ENCODE measurements at places on chromosomes 11 and 22. TPM values are rescaled to one million over a fixed set of nuclear protein-coding genes. Genes with fewer than 3 reads are reported as not detected.

DNA sequence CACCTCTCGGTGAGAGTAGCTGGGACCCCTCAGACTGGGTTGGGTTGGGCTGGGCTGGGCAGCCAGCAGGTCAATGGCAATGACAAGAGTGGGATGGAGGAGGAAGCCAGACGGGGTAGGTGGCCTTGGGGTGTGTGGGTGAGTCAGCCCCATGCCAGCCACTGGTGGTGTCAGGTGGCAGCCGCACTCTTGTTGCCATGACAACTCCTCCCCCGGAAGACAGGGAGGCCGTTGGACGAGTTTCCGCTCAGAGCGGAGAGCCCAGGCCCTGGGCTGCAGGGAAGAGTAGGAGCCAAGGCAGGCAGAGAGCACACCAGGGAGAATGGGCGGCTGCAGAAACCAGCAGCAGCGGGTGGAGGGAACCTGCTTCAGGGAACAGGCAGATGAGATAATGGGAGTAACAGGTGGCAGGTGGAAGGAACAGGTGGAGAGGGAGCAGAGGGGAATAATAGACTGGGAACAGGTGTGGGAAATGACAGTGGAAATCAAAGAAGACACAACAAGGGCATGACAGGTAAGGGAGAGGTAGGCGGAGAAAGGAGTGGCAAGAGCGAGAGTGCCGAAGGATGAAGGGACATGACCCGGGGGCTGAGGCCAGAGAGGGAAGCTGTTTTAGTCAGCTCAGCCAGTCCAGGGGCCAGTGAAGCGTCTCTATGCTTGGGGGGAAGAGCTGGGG lies 8.7 kb downstream of the SPTBN2 start:
- no peak for DNase-seq

DNA sequence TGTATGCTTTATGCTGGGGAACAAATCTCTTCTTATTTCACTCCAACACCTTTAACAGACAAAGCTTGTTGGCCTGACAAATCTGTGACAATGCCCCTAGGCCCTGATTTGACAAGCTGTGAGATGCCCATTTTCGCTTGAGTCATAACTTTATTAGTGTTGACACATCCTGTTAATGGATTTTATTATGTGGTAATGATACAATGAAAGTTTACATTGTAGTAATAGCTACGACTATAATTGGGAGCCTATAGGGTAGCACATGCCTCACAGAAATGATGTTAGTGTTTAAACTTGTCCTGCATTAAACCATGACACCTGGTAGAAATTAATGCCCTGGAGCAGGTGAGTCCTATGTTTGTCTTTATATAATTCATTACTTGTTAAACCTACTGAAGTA lies 3.3 kb upstream of the MMP10 start:
- DNase-seq: no peak

DNA sequence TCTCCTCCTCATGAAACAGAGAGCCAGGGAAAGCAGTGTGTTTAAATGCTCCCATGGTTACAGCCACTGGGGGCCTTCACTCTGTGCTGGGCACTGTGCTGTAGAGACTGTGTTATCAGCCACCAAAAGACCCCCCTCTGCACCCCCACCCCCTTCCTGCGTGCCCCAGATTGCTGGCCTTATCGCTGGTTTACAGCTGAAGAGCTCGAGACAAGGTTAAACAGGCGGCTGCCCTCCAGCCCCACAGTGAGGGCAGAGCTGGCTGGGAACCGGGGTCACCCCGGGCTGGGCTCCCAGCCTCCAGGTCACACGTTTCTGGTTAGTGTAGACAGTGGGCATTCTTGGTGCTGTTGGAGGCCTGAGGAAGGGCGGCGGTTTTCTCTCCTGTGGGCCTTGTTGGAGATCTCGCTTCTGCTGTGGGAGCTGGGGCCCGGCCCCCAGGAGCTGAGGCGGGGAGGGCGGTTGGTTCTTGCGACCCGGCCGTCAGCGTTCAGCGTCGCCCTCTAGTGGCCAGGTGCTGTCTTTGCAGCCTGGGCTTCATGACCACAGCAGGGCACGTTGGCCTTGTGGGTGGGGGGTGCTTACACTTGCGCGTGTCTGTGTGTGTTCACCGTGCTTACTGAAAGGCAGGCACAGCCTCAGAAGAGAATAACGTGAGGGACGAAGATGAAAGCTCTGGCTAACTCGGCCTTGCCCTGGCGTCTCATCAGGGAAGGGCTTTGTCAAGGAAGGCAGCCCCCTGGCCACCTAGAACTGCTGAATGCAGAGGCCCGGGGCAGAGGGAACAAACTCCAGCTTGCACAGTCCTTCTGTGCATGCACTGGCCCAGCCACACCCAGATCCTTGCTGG lies 40.8 kb downstream of the TBC1D22A start:
- DNase-seq: no peak

DNA sequence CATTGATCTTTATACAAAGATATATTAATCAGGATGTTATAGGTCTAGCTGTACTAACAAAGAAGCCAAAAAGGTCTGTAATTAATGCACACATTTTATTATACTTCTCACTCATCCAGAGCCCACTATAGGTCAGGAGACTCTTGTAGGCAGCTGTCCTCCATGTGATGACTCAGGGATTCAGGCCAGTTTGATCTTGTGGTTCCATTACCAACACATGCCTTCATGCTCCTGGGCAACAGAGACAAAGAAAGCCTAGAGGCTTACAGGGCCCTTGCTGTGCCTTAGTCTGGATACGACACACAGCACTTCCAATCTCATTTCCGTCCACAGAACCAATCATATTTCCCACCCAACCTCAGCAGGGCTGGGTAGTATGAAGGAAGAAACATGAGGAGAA lies 150.3 kb upstream of the NCAM1 start:
- no peak for DNase-seq

GRCh38 chr22:26127556-26127955 lies 41.7 kb upstream of the SEZ6L start:
- DNase-seq: no peak

The CABP4 gene
- 3.0 TPM for total RNA-seq

DNA sequence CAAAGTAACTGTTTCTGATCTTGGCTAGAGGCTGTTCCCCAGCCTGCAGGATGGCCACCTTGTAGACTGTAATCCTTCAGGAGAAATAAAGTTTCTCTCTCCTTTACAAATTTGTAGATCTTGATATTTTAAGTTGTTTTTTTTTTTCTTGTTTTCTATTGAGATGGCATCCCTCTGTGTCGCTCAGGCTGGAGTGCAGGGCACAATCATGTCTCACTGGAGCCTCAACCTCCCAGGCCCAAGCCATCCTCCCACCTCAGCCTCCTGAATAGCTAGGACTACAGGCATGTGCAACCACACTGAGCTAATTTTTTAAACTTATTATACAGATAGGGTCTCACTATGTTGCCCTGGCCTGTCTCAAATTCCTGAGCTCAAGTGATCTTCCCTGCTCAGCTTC lies 389.8 kb upstream of the LRRC4C start:
- DNase-seq: no peak

DNA sequence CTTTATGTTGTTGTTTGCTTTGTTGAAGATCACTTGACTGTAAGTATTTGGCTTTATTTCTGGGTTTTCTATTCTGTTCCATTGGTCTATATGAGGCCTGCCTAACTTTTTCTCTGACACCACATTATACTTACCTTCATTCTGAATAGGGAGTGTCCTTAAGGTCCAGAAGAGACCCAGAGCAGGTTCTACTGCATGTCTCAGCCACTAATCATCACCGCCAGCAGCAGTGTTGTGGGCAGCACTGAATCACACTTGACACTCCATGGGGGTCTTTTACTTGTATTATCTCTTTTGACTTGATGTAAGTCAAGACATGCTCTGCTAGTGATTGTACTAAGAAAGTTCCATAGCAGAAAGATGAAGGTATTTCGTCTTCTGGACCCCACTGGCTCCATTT lies 274.9 kb downstream of the TENM4 start:
- no peak for DNase-seq

The P2RX6 gene
- total RNA-seq: 10.0 TPM

DNA sequence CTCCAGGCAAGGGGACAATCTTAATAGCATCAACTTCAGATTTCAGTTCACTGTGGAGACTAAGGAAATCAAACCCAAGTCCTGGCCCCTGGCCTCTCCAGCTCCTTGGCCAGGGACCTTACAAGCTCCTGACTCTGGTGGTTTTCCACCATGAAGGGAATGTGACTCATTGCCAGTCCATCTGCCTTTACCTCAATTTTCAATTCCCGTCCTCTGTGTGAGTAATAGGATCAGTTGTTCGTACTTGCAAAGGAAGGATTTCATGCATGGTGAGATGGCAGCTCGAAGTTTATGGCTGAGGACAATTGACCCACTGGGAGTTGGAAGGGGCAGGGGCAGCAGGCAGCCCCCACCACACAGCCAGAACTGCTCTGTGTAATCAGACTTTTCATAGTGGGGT lies 42.5 kb downstream of the INSC start:
- peak; percentile 55 for DNase-seq

DNA sequence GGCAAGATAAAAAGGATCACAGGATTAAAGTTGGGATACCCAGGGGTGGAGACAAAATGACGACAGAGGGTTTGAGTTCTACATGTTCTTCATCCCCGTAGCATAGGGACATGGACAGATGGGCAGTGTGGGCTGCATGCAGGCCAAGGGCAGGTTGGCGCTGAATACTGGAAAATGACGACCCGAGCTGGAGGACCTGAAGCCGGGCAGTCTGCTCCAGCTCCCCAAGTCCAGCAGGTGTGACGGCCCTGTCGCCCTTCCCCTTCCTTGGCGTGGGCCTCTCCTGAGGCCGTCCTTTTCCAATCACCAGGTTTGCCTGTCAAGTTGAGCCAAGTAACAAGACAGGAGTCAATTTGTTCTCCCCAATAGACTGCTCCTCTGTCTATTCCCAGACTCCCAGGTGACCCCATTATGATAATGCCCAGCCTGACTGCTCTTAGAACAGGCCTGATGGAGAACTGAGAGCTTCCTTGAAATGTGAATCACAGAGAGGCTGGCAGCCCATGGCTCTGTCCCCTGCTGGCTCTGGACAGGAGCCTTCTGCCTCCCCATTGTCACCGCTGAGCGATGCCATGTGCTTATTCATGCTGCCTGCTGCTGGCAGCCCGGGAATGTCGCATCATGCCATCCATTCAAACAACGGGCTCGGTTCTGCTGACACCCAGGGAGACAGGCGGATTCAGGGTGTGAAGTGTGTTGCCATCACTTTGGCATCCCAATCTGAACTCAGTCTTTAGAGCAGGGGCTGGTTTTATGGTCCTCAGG lies 392.1 kb downstream of the NTM start:
- DNase-seq: peak; percentile 65

DNA sequence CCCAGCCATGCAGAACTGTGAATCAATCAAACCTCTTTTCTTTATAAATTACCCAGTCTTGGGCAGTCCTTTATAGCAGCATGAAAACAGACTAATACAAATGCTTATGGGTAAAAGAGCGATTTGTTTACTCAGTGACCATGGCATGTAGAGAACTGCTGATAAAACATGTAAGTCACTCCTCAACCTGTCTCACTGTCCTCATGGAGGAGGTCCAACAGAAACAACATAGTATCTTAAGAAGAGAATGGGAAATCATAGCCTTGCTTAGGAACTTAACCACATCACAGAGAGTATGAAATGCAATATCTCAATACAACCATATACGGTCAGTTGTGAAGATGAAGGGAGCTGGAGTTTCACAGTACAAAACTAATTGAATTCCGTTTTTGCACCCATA lies 1734.0 kb upstream of the RAG2 start:
- no peak for DNase-seq

GRCh38 chr22:24926849-24927579 lies 19.5 kb downstream of the LHFPL7 start:
- peak; percentile 43 for DNase-seq

The RTN4RL2 gene
- 0.03 TPM for total RNA-seq

Measured in MG63 (cell line).